Fibroblast of the conjunctiva (primary cell): ENCODE measurements at places on chromosomes 16 and 17.

DNA sequence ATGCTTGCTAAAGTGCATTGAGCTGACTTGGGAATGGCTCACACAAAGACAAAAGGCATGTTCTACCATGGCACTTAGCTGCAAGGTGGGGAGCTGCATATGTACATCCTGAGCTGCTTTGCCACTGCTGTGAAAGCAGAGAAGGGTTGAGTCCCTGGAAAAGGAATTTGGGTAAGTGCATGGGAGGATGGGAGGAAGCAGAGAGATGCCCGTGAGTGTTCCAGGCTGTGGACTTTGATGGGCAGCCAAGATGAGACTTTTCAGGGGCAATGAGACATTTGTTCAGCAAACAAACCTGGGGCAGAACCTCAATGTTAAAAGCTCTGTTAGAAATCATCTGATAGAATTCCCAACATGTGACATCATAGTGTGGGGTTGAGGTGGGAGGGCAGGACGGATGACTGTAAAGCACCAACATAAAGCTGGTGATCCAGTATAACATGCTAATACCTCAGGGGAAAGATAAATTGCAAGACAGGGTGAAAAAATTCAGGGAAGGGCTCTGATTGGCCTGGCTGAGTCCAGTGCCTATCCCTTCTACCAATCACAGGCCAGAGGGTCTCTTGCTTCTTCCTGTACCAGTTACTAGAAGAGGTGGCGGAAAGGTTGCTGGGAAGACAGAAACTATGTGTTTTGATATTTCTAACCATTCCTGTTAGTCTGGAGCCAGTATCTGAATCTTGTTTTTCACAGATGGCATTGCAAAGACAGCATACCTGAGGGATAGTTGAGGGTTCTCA lies 163.2 kb downstream of the UTP18 start:
- no peak for DNase-seq

GRCh38 chr16:51875834-51876600 lies 670.9 kb downstream of the TOX3 start:
- DNase-seq = no peak

DNA sequence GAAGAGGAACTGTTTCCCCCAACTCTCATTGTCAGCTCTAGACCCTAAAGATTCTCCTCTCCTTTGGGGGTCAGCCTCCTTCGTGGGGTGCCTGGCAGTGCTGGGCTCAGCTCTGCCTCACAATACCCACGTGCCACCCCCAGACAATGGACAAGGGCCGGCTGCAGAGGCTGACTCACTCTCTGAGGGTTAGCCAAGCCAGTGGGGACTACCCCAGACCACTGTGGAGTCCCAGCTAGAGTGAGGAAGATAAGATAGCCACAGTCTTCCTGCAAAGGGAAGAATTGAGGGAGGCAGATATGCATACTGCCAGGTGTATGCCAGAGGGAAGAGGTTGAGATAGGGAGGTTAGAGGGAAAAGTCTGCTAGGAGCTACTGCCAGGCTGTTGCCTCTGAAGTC lies 13.5 kb upstream of the MTMR4 start:
- no peak for DNase-seq

DNA sequence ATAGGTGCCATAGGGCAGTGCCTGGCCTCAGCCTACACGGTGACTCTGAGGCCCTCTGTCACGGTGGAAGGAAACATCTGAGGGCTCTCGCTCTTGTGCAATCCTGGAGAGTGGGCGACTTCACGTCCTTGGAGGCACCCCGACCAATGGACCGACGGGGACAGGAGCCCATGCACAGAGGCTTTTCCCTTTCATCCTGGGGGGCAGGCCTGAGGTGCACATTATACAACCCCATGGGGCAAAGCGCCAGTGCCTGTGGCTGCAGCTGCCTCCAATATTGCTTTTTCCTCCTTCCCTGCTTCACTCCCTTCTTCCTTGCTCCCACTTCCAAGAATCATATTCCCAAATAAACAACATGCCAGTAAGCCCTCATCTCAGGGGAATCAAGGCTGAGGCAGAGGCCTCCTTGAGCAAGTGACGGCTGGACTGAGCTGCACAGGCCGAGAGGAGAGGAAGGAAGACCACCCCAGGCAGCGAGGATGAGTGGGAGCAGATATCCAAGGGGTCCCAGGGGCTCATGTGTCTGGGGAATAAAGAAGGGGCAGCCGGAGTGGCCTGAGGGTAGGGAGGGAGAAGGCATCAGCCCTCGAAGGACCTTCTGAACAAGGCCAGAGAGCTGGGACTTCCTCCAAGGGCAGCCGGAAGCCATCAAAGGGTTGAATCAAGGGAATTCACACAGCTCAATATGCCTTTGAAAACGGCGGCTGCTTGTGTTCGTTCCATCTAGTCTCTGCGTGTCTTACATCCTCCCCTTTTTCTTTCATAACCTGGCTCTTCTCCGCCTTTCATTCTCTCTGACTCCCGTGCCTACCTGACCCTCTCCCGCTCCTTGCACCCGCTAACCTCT lies 42.6 kb upstream of the RPL38 start:
- no peak for DNase-seq

- DNase-seq = no peak
These were observed at the start of gene DHRS7C for GRCh38 chr17:9790889-9791876. DHRS7C (minus strand) TSS chr17:9791592; CDS start chr17:9791284, 308 bp downstream.

DNA sequence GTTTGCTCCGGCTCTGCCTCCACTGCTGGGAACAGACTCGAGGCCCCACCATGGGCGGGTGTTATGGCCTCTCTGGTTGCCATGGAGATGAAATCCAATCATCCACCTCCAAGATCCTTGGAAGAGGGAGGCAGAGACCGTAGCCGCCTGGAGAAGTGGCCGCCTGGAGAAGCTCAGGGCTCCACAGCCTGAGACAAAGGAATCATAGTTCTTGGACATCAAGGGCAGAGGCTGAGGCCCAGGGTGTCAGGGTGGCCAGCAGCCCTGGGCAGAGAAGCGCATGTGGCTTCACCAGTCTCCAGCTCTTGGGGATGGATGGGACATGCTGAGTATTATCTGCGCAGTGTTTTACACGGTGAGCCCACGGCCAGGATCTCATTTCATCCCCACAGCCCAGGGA lies 36.2 kb downstream of the ABR start:
- DNase-seq = no peak
